Hematopoietic multipotent progenitor cell treated with erythropoietin and hydrocortisone succinate and interleukin-3 and kit ligand, for 8 days (in vitro differentiated cells): ENCODE measurements at places on chromosomes 2 and 18.
A peak's percentile ranks its signal among the peaks of the same experiment; 100 is the strongest.

GRCh38 chr18:63832470-63832869, 55.0 kb upstream of the SERPINB2 start:
- no peak for DNase-seq

DNA sequence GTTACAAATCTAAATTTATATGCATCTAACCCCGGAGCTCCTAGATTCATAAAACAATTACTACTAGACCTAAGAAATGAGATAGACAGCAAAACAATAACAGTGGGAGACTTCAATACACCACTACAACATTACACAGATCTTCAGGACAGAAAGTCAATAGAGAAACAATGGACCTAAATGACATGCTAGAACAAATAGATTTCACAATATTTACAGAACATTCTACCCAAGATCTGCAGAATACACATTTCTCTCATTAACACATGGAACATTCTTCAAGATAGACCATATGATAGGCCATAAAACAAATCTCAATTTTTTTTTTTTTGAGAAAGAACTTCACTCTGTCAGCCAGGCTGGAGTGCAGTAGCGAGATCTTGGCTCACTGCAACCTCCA, 37.8 kb downstream of the COPS9 start:
- no peak for DNase-seq

- DNase-seq, result no peak
Measured at GRCh38 chr18:22723773-22724172, 209.4 kb upstream of the RBBP8 start.

DNA sequence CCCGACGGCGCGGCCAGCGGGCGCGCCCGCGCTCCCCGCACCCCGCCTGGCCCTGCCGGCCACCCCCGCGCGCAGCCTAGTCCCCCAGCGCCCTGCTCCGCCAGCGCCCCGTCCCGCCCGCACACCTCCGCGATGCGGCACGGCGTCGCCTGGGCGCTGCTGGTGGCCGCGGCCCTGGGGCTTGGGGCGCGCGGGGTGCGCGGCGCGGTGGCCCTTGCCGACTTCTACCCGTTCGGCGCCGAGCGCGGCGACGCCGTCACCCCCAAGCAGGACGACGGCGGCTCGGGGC, 232 bp downstream of the SNED1 start:
- DNase-seq, result no peak

DNA sequence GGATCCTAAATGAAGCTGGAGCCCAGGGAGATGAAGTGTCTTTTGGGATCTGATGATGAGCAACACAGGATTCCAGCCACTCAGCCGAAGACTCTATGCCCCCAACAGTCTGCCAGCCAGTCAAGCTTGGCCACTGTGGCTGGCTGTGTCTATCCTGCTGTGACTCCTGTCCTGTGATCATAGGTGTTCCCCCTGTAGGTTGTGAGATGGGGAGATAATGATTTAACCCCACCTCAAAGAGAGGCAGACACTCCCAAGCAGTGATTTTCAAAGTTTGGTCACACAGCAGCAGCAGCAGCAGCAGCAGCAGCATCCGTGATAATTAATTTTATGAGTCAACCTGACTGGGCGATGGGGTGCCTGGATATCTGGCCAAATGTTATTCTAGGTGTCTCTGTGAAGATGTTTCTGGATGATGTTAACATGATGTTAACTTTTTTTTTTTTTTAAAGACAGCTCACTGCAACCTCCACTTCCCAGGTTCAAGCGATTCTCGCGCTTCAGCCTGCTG, 21.4 kb upstream of the RHOB start:
- no peak for DNase-seq

DNA sequence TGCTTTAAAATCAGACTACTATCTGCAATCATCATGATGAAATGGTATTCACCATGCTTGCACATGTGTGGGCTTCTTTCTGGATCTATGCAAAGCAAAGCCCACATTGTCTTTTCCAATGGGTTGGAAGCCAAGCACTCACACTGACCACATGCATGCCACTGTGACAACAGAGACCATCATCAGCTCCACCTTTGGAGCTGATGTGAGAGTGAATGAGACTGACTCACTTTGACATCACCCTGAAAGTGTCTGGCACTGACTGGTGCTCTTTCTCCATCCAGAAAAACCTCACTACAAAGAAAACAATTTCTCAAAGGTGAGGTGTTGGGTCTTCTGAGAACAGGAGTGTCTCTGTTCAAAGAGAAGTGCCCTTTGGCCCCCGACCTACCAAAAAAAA, 4.7 kb downstream of the MYO5B start:
- DNase-seq, result no peak

DNA sequence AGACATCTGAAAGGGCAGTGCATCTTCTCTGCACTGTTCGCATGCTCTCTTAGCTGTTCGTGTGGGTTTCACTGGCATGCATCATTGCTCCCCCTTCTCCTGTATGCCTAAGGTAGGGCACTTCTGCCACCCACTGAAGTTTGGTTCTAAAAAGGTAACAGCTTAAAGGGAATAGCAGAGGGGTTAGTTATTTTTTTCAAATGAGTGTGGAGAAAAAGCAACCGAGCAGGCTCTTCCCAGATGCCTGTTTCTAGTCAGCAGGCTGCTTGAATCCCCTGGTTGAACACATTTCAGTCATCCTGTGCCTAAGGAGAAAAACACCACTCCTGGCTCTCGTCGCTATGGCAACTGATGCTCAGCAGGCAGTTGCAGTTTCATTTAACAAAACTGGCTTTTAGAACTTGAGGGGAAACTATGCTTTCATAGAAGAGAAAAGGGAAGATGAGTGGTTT, 69.8 kb upstream of the GALNT3 start:
- DNase-seq, result no peak

GRCh38 chr2:106208874-106209273, 14.8 kb upstream of the UXS1 start:
- DNase-seq, result peak; percentile 92

DNA sequence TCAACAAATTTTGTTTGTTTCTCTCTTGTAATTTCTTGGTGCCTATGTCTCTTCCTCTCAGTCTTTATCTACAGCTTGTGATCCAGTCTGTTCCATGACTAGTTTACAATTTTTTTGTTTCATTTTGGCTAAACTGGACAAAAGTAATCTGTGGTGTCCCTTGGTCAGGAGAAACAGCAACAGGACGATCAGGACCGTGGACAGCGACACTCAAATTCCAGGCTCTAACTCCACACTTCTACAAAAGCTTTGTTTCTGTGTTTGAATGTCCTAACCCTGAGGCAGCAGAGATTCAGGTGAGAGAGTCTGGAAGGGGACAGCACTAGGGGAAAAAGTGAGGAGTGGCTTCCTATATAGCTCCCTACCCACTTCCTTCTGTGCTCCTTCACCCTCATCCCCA, 593.3 kb upstream of the FANCL start:
- DNase-seq, result peak; percentile 17

DNA sequence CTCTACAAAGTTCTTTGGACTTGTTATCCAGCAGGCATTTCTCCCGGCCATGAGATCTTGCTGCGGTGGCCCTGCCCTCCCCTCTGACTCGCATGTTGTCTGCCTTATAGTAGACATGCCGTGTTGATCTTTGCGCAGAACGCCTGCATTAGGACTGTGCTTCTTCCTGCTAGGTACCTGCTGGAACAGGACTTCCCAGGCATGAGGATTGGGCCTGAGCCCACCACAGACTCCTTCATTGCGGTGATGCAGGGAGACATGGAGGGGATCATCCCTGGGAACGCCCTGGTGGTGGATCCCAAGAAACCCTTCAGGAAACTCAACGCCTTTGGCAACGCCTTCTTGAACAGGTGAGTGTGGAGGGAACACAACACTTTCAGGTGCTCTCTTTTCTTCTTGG, 10.1 kb downstream of the EHD3 start:
- DNase-seq, result no peak

DNA sequence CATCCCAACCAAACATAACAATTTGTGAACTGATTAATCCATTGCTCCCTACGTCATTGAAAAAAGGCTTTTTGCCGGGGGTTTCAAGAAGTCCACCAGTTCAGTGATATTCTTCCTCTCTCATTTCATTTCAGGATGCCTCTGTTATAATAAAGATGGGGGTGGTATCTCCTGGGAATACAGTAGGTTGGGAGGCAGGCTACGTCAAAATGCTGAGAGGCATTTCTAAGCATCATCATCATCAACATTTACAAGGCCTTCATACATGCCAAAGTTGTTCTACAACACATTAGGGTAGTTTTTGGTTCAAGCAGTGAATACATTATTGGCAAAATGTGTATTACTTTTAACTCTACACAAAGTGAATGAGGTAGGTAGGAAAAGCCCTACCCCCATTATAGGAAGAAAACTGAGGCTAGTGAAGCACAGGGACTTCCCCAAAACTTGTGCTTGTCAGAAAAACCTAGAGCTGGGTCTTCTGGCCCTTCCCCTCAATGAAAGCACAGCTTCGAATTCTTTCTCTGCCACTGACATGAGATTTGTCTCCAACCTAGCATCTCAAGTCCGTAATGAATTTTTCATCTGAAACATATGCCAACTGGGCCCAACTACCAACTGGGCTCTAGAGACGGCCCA, 11.3 kb downstream of the OSR1 start:
- DNase-seq, result no peak

GRCh38 chr2:174629506-174629905, 31.9 kb upstream of the WIPF1 start:
- DNase-seq, result no peak

- peak; percentile 64 for DNase-seq
Measured at GRCh38 chr2:26298638-26299393, 47.1 kb upstream of the SELENOI start.

- no peak for DNase-seq
Measured at GRCh38 chr18:75066936-75067335, 142.0 kb downstream of the PTGR3 start.

GRCh38 chr18:68766433-68766832, 31.4 kb upstream of the CCDC102B start:
- DNase-seq, result no peak

DNA sequence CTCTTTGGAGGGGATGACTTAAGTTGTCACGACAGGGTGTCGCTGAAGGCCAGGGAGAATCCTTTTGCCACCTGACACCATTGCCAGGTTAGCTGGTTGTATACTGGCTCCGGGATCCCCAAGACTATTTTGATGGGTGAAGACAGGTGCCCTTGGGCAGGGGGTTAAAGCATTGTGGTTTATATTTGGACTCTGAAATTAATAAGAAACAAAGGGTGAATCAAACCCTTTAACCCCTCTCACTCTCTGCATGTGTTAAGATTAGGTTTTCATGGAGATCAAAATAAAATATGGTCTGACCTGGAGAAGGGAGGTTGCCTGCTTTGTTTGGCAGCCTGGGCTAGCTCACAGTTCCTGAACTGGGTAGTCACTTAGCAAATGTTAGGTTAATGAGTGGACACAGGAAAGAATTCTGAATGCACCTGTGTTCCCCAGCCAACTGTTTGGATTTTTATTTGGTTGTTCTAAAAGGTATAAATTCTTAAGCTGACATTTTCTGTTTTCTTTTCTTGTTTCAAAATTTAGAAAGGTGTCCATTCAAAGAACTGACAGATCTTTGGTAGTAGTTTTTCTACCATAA, 301.7 kb downstream of the KCNS3 start:
- no peak for DNase-seq

- no peak for DNase-seq
Measured at GRCh38 chr2:53949457-53949856, 21.3 kb downstream of the PSME4 start.

DNA sequence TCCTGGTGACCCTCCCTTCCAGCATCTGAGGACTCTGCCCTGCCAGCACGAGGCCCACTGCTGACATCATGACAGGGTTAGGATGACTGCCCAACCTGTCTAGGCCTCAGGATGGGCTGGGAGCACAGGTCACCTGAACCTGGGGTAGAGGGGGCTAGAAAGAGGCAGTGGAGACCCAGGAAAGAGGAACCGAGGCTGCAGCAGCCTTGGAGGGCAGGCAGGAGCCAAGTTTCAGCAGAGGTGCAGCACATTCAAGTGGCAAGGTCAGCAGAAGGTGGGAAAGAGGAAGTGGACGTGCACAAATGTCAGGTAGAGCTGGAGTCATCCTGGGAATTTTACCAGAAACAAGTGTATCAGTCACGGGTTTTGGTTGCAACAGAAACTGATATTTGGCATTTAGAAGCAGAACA, 13.6 kb upstream of the RAB10 start:
- no peak for DNase-seq

DNA sequence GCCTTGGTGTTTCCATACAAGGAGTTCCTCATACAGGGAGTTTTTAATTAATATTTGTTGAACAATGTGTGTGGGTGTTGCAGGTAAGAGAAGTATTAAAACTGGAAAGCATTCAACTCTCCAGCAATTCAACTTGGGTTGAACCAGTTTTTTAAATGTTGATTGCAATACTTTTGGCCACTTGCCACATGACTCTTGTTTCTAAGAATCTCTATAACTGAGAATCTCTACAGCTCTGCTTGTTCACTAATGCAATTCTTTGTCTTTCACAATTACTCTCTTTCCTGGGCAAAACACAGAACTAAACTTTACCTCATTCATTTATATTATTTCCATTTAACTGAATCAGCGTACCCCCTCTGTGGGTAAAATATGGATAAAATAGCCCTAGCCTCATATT, 429.4 kb downstream of the ARHGAP15 start:
- DNase-seq, result peak; percentile 49

DNA sequence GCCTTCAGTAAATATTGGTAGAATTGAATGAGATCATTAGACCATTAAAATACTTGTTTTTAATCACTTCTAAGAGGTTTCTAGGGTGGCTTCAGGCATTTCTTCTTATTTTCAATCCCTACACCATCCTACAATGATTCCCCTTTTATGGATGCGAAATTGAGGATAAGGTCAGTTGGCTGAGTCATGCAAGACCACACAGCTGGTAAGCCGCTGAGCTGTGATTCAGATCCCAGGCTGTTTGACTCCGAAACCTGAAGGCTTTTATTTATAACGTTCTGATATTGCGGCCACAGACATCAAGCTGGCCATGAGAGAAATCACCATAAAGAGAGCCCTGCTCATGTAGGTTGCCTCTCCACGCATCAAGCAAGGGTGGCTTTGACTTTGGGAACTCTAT, 133.4 kb downstream of the VAPA start:
- DNase-seq, result no peak

GRCh38 chr2:7725171-7725849, 808.1 kb downstream of the RNF144A start:
- DNase-seq, result no peak

DNA sequence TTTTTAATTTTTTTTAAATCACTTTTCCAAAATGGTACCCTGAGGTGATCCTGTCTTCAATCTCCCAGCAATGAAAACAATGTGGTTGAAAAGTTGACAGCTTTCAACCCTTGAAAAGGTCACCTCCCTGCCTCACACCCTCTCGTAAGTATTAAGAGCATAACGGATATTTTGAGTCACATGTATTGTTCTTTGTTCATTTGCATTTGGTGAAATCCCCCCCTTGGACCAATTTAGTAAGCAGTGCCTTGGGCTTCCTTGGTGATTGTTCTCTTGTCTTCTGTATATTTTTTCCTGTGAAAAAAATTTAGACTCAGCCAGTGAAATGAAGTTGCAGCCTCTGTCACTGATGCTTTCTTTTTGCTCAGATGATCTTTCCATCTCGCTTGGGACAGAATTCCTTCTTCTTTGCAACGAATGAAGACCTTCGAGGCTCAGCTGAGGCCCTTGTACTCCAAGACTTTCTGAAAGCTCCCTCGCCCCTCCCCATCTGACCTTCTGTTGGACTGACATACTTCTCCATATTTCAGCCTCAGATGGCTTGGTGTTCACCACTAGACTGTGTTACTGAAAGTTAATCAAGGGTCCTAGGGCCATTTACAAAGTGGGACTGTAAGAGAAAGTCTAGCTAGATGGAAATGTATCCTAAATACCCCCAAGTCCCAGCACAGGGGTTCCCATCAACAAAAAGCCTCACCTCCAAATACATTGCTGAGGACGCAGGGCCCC, 158.4 kb downstream of the BCL2 start:
- no peak for DNase-seq
